ENCODE measurements at places on chromosomes 16 and 17.
A peak's percentile ranks its signal among the peaks of the same experiment; 100 is the strongest.

DNA sequence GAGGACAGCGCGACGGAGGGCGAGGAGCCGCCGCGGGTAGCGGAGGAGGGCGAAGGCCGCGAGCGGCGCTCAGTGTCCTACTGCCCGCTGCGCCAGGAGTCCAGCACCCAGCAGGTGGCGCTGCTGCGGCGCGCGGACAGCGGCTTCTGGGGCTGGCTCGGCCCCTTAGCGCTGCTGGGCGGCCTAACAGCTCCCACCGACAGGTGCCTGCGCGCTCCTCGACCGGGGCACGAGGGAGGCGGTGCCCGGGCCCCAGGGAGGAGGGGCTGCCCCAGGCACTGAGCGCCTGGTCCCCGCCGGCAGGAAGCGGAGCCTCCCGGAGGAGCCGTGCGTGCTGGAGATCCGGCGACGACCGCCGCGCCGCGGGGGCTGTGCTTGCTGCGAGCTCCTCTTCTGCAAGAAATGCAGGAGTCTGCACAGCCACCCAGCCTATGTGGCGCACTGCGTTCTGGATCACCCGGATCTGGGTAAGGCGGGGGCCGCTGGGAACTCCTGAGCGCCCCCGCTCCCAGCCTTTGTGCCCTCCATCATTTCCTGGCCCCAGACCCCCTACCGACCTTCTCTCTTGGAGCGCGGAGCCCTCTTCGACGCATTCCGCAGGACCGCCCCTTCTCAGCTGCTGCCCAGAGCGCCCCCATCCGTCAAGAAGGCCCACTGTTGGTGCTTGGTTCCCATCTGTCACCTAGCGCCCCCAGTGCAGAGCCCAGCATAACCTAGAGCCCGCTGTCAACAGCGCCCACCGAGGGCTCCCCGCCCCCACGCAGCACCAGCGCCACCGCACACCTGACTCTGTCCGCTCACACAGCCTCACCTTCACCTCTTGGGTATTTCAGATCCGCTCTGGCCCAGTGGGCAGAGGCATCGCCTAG, 3.7 kb downstream of the C17orf50 start:
- DNase-seq, result peak; percentile 89

- DNase-seq, result no peak
Observed at GRCh38 chr16:63059676-63060075, 1023.4 kb upstream of the CDH8 start.

- no peak for DNase-seq
Observed at GRCh38 chr17:77914385-77915254, 43.9 kb upstream of the TNRC6C start.

DNA sequence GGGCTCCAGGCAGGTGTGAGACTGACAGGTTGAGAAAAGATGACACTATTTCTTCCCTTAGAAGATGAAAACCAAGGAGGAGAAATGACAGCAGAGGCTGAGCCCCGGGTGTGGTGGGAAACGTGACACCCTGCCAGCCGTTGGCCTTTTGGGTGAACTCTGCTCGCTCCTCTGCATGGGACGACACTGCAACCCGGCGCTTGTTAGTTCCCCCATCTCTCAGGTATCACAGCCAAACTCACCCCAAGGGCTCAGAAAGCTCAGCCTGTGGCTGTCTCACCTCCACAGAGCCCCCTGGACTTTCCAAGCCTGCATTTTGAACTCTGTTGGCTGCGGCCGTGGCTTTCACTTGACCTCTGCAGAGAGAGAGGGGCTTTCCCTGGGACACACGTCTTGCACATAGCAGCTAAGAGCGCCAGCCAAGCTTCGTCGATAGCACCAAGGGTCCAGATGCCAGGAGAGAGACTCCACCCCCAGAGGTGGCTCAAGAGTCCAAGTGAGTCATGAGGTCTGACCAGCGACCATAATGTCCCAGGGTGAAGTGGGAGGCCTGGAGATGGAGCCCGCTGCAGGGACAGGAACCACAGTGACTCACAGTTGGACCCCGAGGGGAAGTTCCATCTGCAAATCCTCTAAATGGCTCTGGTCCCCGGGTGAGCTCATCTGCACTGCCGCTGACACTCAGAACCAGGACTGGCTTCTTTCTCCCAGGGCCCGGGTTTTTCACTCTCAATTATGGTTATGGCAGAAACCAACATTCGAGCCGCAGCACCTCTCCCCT, 301.9 kb downstream of the SOX9 start:
- DNase-seq, result no peak

GRCh38 chr17:42111265-42111636, 1.3 kb downstream of the DHX58 start:
- DNase-seq, result no peak

DNA sequence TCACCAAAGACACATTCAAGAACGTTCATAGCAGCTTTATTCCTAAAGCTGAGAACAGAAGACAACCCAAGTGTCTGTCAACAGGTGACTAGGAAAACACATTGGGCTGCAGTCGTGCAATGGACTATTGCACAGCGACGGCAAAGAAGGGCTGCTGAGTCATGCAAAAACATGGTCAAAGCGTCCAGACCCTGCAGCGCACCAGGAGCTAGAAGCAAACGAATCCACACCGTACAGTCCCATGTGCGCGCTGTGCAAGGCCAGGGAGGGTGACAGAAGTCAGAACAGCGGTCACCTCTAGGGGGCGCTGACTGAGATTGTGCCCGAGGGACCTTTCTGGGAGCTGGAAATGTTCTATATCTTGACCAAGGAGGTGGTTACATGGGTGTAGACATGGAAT, 266.4 kb downstream of the MAF start:
- DNase-seq, result peak; percentile 40

GRCh38 chr17:2050300-2051060, 4.4 kb upstream of the HIC1 start:
- peak; percentile 74 for DNase-seq

GRCh38 chr16:3071655-3072054, 6.2 kb downstream of the IL32 start:
- no peak for DNase-seq

Measured in activated naive CD4-positive, alpha-beta T cell treated with anti-CD3 and anti-CD28 coated beads, Interleukin-2, amount 10 ng/mL, durations not matched to agents 7 days and 5 days (primary cell).